ENCODE measurements at places on chromosomes 16 and 17.

DNA sequence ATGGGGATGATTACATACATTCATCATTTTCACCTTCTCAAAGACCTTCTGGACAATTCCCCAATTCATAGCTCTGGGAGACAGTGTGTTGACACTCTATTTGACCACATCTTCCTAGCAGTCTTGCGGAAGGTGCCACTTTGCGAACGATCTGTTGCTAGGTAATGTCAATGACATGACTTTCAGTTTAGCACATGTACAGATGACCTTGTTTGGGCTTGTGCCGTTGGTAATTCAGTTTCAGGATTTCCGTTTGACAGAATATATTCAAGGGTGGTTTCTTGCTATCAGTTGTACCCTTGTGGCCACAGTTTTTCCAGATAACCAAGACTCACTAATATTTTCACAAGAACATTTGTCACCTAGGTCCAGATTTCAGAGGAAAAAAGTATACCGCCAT, 478.2 kb downstream of the WWOX start:
- DNase-seq, result no peak

- peak; percentile 72 for DNase-seq
These were observed 5.7 kb downstream of the TRIM47 start for GRCh38 chr17:75872434-75873351.

DNA sequence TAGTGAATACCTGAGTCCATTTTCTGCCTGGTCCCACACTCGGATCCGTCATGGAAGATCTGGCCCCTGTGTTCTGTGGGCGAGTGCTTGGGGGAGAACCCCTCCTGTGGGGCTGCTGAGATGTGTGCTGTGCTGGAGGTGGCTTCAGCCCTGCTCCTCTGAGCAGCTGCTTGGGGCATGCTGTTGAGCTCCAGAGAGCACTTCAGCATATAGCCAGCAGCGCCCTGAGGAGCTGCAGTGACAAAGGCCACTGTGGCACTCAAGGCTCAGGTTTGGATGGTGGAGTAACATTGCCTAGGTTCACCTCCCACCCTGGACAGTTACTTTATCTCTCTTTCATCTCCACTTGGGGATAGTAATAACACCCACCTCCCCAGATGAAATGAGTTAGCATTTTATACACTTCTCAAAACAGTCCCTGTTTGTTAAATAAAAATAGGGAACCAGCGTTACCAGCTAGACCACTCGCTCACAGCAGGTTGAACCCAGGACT, 75.3 kb downstream of the KSR1 start:
- DNase-seq, result no peak

DNA sequence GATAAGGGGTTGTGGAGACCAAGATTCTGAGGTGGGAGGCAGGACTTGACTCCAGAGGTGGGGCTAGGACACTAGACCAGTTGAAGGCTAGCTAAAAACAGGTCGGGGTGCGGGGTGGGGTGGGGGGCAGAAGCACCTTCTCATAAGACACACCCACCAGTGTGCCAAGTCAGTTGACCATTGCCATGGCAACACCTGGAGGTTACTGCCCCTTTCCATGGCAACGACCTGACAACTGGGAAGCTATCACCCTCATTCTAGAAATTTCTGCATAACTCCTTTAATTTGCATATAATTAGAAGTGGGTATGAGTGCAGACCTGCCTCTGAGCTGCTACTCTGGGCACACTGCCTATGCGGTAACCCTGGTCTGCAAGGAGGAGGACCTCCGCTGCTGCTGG, 53.9 kb upstream of the ALOX12 start:
- no peak for DNase-seq

DNA sequence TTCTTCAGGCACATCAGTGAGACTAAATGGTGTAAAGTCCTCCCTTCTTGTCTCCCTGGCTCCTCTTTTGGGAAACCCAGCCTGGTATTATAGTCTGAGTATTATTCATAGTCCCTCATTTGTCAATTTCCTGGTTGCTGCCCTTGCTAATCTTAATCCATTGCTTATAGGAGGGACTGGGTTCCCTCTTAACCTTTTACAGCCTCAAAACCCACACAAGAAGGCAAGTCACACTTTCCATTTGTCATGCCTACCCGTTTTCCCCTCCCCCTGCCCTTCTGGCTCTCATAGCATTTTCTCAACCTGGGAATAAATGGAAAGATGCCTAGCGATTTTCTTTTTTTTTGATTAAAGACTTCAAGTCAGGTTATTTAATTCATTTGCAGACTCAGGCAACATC, 124.8 kb downstream of the MAP2K6 start:
- no peak for DNase-seq

GRCh38 chr16:68086336-68086841, 1.2 kb downstream of the NFATC3 start:
- no peak for DNase-seq

DNA sequence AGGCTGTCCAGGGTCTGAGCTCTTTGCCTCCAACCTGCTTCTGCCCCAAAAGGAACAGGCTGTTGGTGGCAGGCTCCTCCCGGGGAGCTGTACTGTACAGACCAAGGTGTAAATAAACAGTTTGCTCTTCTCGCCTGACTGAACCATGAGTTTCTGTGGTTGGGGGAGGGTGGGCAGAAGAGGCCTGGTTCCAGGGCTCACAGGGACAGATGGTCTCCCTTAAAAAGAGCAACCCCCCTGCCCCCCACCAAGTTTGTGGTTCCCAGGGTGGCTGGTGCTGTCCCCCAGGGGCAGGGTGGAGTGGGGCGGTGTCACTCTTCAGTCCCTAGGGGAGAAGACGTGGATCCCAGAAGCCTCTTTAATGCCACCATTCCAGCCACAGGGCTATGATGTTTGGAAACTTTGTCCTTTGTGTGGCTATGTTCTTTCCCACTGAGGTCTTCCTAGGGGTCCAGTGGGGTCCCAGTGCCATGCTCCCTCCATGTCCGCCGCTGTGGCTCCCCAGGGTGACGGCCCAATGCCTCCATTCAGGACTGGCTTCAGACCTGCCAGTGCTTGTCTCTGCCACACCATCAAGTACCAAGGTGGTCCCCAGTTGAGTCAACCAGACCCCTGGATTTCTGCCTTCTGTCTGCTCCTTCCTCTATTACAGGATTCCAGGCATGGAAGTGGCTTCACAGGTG, 146.7 kb downstream of the RAB11FIP4 start:
- DNase-seq, result peak; percentile 45

DNA sequence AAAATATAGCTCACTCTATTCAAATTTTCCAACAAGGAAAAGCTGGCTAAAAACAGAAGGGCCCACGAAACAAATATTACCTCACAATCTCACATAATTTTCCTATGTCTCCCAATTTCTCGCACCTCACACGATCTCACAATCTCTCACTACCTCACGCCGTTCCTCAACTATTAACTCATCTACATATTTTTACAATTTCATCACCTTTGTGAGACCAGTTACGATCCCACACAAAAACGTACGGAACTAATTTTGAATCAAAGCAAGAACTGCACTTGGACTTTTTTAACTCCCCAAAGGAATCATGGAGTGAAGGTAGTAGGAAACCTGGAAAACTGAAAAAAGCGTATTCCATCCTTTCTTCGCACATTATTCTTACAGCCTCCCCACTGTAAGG, 1.1 kb downstream of the CBX1 start:
- no peak for DNase-seq

DNA sequence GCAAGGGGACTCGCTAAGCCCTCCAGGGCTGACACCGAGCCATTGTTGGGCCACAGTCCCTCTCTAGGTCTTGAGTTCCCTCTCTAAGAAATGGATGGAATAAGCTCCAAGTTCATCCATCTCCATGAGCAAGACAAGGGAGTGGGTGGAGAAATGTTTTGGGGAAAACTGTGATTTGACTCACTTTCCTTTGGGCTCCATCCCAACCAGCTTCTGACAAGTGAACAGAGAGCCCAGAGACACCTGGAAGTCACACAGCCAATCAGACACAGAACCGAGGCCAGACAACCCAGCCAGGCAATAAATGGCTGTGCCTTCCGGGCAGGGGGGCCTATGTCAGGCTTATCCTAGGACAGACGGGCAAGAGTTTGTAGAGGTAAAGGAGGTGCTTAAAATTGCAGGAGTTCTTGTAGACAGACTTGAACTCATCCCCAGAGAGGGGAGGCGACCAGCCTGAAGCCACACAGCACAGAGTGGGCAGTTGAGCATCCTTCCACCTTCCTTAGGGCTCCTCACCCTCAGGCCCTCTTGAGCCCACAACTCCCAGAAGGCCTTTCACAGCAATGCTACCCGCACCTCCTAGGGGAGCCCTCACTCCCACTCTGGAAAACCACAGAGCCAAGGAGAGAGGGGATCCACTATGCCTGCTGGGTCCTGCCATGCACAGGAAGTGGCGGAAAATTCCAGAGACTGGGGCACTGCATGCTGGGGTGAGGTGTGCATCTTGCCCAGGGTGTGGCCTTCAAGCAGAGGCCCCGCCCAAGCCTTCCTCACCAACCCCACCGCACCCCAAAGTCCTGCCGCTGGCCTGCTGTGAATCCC, 9.5 kb upstream of the FAM83G start:
- DNase-seq, result no peak

GRCh38 chr16:84821728-84822689, 2.2 kb downstream of the CRISPLD2 start:
- no peak for DNase-seq

- DNase-seq, result peak; percentile 35
These were observed at the start of gene ACE for GRCh38 chr17:63476854-63477479. TSS of gene ACE (plus strand) at chr17:63477061. CDS start at chr17:63477095, 34 bp downstream.

- peak; percentile 49 for DNase-seq
These were observed 497 bp downstream of the SMIM5 start for GRCh38 chr17:75633486-75634375.

DNA sequence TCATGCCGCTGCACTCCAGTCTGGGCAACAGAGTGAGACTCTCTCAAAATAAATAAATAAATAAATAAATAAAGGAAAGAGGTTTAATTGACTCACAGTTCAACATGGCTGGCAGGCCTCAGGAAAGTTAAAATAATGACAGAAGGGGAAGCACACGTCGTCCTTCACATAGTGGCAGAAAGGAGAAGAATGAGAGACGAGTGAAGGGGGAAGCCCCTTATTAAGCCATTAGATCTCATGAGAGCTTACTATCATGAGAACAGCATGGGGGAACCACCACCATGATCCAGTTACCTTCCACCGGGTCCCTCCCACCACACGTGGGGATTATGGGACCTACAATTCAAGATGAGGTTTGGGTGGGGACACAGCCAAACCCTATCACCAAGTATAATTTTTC, 54.5 kb downstream of the PAFAH1B1 start:
- no peak for DNase-seq

GRCh38 chr17:55177855-55178217, 86.9 kb upstream of the HLF start:
- DNase-seq, result no peak

- DNase-seq, result peak; percentile 68
These were observed 801 bp downstream of the VPS35 start for GRCh38 chr16:46688101-46688653.

- DNase-seq, result no peak
These were observed 50.7 kb downstream of the SMURF2 start for GRCh38 chr17:64611369-64611768.

DNA sequence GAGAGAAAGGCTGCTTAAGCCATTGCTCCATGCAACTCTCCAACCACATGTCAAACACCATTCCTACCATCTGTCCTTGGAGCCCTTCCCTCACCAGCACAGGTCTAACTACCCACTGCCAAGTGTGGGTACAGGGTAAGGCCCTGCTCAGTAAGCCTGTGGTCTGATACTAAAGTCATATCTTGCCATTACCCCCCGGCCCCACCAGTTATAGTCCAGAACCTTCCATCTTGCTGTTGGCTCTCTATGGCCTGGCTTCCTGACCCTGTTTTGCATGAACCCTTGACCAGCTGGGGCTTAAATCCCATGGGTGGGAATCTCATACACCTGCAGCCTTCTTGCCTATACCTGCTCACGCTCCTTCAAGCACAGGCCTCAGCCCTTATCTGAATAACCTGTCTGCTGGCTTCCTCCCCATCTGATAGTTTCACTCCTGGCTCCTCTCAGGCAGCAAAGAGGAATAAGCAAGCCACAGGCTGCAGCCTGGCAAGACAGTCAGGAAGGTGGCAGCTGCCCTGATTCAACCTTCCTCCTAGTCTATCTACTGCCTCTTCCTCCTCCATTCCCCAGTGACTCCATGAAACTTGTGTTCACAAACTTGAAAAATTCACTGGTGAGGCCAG, 64.1 kb downstream of the ZFHX3 start:
- no peak for DNase-seq

- DNase-seq, result no peak
These were observed 80.0 kb downstream of the CPPED1 start for GRCh38 chr16:12723681-12724080.

- DNase-seq, result no peak
These were observed 1.4 kb downstream of the YPEL2 start for GRCh38 chr17:59332749-59333377.

DNA sequence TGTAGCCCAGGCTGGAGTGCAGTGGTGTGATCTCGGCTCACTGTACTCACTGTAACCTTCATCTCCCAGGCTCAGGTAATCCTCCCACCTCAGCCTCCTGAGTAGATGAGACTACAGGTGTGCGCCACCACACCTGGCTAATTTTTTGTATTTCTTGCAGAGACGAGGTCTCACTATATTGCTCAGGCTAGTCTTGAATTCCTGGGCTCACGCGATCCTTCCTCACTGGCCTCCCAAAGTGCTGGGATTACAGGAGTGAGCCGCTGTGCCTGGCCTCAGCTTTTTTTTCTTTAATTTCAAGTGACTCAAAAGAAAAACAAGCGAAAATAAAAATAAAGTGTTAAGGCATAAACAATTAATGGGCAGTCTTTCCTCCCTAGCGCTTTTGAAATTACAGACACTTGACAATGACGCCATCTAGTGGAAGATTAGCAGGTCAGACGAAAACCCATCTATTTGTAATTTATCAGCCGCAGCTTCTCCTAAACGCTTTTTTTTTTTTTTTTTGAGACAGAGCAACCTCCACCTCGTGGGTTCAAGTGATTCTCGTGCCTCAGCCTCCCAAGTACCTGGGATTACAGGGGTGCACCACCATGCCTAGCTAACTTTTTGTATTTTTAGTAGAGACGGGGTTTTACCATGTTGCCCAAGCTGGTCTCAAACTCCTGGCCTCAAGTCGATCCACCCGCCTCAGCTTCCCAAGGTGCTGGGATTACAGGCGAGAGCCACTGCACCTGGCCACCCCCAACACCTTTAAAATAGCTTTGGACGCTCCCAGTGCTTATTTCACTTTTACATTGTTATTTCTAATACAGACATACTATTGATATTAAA, 28.1 kb upstream of the PECAM1 start:
- peak; percentile 34 for DNase-seq

GRCh38 chr17:80869481-80870145, 122.0 kb upstream of the CHMP6 start:
- DNase-seq, result no peak

Data from CD4-positive, alpha-beta T cell treated with Interleukin-1 beta for 1 hour (primary cell).